ENCODE measurements at places on chromosomes 3 and 15. TPM values are rescaled to one million over a fixed set of nuclear protein-coding genes. Genes with fewer than 3 reads are reported as not detected.
A peak's percentile ranks its signal among the peaks of the same experiment; 100 is the strongest.

DNA sequence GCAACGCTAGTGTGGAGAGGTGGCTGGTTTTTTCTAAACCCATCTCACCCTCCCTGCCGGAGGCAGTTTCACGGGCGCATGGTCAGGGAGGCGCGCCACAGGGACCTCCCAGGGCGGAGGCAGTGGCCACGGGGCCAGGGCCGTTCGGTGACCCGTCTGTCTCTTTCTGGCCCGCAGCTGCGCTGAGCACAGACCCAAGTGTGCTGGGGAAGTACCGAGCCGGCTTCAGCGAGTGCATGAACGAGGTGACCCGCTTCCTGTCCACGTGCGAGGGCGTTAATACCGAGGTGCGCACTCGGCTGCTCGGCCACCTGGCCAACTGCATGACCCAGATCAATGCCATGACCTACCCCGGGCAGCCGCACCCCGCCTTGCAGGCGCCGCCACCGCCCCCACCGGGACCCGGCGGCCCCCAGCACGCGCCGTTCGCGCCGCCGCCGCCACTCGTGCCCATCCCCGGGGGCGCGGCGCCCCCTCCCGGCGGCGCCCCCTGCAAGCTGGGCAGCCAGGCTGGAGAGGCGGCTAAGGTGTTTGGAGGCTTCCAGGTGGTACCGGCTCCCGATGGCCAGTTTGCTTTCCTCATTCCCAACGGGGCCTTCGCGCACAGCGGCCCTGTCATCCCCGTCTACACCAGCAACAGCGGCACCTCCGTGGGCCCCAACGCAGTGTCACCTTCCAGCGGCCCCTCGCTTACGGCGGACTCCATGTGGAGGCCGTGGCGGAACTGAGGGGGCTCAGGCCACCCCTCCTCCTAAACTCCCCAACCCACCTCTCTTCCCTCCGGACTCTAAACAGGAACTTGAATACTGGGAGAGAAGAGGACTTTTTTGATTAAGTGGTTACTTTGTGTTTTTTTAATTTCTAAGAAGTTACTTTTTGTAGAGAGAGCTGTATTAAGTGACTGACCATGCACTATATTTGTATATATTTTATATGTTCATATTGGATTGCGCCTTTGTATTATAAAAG, 1.8 kb downstream of the HES1 start:
- DNase-seq, result peak; percentile 62

CAMKV gene
- total RNA-seq, result not detected

CD200 gene
- 11.8 TPM for total RNA-seq

CSTA gene
- total RNA-seq, result not detected

Measured in dermis microvascular lymphatic vessel endothelial cell (primary cell).